Activated CD8-positive, alpha-beta T cell treated with anti-CD3 and anti-CD28 coated beads, Interleukin-2, amount 10 ng/mL, durations not matched to agents 7 days and 5 days (primary cell): ENCODE measurements at places on chromosomes 4 and X. TPM values are rescaled to one million over a fixed set of nuclear protein-coding genes. Genes with fewer than 3 reads are reported as not detected.

DNA sequence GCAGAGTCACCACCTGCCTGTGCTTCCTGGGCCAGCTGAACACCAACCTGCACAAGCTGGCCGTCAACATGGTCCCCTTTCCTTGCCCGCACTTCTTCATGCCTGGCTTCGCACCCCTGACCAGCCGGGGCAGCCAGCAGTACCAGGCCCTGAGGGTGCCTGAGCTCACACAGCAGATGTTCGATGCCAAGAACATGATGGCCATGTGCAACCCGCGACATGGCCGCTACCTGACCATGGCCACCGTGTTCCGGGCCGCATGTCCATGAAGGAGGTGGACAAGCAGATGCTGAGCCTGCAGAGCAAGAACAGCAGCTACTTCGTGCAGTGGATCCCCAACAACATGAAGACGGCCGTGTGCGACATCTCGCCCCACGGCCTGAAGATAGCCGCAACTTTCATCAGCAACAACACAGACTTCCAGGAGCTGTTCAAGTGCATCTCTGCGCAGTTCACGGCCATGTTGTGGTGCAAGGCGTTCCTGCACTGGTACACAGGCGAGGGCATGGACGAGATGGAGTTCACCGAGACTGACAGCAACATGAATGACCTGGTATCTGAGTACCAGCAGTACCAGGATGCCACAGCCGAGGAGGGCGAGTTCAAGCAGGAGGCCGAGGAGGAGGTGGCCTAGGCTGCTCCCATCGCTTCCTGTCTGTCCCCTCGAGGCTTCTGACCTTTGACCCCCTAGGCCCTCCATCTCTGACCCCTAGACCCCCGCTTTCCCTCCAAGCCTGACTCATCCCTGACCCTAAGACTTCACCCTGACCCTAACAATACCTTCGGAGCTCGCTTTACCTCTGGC, 170.3 kb downstream of the THOC2 start:
- H3K27me3 ChIP-seq: no peaks in the 10 kb centered on the region
- no peaks in the 10 kb centered on the region for H3K36me3 ChIP-seq
- DNase-seq: no peak

GRCh38 chrX:133333154-133333750, 82.0 kb downstream of the GPC4 start:
- H3K36me3 ChIP-seq: no peaks in the 10 kb centered on the region
- H3K27ac ChIP-seq: no peak overlapping the region
- H3K27me3 ChIP-seq: no peaks in the 10 kb centered on the region
- no peak overlapping the region for H3K4me3 ChIP-seq

The P2RY4 gene
- 0.45 TPM for total RNA-seq

DNA sequence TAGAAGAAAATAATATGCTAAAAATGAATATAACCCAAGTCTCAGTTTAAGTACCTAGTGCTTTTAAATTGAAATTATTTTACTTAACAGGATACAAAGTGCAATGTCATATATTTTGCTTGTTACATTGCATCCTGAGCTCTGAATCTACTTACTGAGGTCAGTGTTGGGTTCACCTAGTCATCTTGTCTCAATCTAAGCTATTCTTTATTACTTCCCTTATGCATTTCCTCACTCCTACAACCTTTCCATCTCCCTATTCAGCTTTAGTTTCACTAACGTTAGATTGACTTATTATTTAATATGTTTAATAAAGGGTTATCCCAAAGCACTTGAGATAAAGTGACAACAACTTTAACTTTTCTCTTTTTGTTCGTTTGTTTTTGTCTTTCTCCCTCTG, 483.7 kb downstream of the FSTL5 start:
- H3K36me3 ChIP-seq: no peaks in the 10 kb centered on the region
- no peaks in the 10 kb centered on the region for H3K4me1 ChIP-seq
- H3K27ac ChIP-seq: no peak overlapping the region
- H3K27me3 ChIP-seq: no peaks in the 10 kb centered on the region

GRCh38 chrX:21781525-21781924, 23.6 kb upstream of the SMPX start:
- H3K27me3 ChIP-seq: peaks cover 3% of the 10 kb centered on the region
- peaks cover 2% of the 10 kb centered on the region for H3K36me3 ChIP-seq
- no peak for DNase-seq
- peaks cover 29% of the 10 kb centered on the region for H3K4me1 ChIP-seq

DNA sequence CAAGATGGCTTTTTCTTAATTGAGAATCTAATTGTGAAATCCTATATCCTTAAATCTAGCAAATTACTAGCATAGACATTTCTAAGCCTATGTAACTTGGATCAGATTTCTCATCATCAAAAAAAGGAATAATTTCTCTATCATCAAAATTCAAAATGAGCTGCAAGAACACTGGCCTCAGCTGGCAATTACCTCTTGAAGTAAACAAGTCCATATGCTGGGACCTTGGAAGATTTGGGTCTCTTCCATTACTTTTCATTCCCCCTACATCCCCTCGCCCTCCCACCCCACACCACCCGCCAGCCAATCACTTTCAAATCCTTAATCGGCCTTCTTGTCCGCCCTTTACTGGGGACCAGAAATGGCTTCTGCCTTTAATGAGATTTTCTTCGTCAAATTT, 23.3 kb upstream of the MBTPS2 start:
- no peak overlapping the region for H3K27ac ChIP-seq
- no peaks in the 10 kb centered on the region for H3K4me1 ChIP-seq
- DNase-seq: no peak
- no peaks in the 10 kb centered on the region for H3K36me3 ChIP-seq

DNA sequence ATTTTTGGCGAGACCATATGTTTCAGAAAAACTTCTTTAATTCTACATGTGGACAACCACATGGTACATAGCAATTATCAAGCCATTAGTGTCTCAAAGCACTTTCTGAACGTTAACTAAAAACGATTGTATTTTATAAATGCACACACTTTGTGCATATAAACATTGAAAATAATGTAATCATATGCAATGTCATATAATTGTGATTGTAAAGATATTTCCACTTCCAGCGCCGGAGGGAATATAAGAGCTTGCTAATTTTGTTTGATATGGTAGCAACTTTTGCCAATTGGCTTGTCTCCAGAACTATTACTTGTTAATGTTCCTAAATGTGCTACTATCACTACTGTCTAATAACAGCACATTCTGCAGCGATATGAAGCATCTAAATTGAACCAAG, 162.3 kb upstream of the SMIM31 start:
- no peak overlapping the region for H3K27ac ChIP-seq
- no peaks in the 10 kb centered on the region for H3K36me3 ChIP-seq
- no peak for DNase-seq
- no peaks in the 10 kb centered on the region for H3K27me3 ChIP-seq
- no peaks in the 10 kb centered on the region for H3K4me1 ChIP-seq
- H3K4me3 ChIP-seq: no peak overlapping the region

The UBE2A gene
- total RNA-seq: 93.9 TPM

The GJB1 gene
- total RNA-seq: not detected

The PAGE2B gene
- total RNA-seq: not detected

DNA sequence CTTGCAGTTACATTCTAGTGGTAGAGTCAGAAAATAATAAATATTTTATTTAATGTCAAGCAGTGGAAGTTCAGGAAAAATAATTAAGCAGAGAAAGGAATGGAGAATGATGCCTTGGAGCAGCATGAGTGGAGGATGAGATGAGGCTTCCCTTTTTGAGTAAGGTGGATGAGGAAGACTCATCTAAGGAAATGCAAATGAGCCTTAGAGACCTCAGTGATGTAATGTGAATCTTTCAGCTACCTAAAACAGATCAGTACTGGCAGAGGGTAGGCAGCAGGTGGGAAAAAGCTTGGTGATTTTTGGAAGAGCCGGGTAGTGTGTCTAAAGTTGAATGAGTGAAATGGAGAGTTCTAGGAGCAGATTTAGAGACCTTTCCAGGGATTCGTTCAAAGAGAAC, 118.2 kb downstream of the GRID2 start:
- H3K4me1 ChIP-seq: no peaks in the 10 kb centered on the region
- no peak overlapping the region for H3K4me3 ChIP-seq
- no peaks in the 10 kb centered on the region for H3K36me3 ChIP-seq
- H3K27ac ChIP-seq: no peak overlapping the region
